Kidney glomerular epithelial cell (primary cell): ENCODE measurements at places on chromosomes 2 and 18.

GRCh38 chr2:42931818-42932195 lies 139.4 kb upstream of the HAAO start:
- DNase-seq = no peak

DNA sequence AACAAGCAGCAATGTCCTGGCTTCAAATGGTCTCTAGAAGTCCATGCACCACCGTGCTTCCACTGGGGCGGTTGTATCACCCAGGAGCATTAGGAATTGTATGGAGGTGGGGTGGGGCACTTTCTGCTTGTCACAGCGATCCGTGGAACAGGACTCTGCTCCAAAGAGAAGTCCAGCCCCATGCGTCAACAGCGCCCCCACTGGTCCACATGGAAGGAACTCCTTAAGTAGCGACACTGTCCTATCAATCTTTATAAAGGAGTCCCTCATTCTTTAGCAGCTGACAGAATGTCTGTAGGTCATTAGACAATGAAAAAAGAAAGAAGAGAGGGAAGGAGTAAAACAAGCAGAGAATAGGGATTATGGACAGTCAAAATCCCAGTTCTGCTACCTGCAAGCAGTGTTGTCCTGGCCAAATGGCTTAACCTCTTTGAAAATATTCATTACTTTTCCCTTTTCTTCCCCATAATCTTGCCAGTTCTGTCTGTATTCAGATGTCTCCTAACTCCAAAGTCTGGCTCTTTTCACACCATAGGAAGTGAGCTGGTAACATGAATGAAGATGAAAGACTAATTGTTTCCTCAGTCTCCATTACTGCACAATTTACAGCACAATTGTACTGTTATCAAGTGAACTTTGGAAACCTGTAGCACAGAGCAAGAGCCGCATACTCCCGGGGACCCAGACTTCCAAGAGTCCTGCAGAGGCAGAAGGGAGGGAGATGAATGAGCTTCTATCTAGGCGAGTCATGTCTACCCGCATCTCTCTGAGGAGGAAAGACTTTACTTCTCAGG lies 9.9 kb downstream of the NFE2L2 start:
- DNase-seq = no peak

GRCh38 chr2:239087046-239087710 lies 239.3 kb downstream of the TWIST2 start:
- DNase-seq = no peak

- DNase-seq = no peak
Observed at GRCh38 chr2:24971286-24971535, 544 bp downstream of the DNAJC27 start.

- DNase-seq = no peak
Observed at GRCh38 chr2:231211486-231211885, 13.1 kb downstream of the ARMC9 start.

DNA sequence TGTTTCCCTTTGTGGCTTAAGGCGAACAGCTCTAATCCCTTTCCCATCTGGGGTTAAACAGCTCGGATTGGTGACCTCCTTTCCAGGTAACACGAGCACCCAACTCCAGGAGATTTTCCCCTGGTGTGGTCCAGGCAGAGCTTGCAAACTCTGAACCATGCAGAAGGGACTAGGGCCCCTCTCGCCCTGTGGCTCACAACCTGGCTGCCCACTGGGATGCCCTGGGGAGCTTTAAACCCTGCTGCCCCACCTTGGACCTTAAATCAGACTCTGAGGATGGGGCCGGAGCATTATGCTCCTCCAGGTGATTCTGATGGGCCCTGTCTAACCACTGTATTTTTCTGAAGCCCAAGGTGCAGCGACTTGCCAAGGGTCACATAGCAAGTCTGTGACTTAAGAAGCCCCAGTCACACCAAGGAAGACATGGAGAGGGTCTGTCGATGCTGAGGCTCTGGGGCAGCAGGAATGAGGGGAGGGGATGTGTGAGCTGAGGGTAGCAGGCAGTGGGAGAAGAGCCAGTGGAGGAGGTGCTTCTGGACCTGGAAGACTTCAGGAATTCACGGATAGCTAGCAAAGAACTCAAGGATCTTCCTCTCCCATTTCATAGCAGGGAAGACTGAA lies 5.9 kb downstream of the ARID5A start:
- DNase-seq = no peak

DNA sequence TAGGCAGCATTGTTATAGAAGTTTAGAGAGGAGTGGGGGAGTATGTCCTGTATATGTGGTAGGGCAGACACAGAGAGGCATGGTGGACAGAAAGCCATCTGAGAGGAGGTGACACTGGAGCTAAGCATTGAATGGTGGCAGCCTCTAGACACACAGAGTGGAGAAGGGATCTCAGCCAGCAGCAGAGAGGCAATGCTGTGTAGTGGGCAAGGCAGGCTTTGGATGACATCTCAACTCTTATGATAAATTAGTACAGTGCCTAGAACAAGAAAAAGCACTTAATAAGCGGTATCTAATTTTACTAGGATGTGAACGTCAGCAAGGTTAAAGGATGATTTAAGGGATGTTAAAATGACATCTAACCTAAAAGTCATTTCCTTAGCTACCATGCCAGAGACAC lies 22.5 kb upstream of the CERS6 start:
- no peak for DNase-seq

DNA sequence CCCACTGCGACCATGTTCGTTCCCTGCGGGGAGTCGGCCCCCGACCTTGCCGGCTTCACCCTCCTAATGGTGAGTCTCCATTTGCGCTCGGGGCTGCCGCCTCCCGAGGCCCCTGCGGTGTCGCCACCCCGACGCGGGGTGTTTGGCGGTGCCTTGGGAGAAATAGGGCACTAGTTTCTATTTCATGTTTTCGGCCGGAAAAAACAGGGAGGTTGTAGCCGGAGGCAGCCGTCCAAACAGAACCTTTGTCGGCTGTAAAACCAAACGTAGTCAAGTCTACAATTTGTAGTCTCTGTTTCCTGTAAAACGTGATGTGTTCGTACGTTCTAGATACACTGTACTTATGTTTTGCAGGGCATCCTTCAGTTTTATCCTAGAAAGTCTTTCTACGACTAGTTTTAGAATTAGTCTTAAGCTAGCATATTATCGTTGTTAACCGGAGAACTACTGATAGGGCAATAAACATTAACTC lies 290 bp downstream of the PSMG2 start:
- DNase-seq = no peak

DNA sequence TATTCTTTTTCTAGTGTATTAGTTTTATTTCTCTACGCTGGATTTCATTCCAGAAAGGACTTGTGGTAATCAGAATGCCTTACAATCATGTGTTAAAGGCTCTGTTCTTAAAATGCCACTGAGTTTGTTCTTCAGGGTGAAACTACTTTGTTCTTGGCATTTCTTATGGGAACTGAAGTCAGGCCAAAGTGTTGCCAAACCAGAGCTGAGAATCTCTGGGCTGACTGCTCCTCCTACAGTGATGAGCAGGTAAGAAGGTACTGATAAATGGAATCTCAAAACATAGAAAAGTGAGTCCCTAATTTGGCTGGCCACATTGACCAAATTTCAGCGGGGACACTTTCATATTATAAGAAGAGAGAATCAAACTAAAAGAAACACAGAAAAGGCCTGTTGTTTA lies 55.1 kb upstream of the ZNF397 start:
- DNase-seq = no peak

GRCh38 chr2:175626796-175627195 lies 375.3 kb downstream of the LNPK start:
- DNase-seq = no peak

DNA sequence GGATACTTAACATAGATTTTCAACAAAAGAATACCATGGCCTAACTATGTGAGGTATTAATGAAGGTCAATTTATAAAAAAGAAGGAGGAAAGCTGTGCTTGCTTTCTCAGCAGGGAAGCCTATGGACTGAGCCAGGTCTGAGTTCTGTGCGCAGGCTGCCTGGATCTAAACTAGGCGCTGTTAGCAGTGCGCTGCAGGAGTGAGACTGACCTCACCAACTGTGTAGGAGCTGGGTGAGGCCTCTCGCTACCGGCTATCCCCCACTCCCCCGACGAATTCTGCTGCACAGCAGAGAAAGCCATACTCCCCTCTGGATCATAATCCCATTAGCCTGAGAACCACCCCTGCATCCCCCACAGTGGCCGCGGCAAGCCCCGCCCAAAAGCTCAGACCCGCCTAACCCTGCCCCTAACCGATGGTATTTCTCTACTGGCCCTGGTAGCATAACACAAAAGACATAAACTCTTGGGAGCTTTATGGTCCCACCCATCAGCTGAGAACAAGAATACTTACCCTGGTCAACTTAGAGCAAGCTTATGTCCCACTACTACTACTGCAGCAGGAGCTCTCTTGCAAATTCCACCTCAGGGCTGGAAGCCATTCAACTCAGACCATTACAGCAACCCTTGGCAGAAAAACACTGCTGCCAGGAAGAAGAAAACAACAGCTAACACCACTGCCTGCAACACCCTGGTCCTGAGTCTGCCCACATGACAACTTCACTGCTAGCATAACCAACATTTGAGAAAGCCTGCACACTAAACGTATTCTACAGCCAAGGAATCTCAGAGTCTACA lies 28.0 kb downstream of the SULT1C2 start:
- peak; percentile 66 for DNase-seq

- DNase-seq = no peak
Observed at GRCh38 chr18:8821083-8821465, 115.7 kb downstream of the MTCL1 start.

GRCh38 chr2:55883357-55883756 lies 40.2 kb downstream of the EFEMP1 start:
- DNase-seq = no peak

DNA sequence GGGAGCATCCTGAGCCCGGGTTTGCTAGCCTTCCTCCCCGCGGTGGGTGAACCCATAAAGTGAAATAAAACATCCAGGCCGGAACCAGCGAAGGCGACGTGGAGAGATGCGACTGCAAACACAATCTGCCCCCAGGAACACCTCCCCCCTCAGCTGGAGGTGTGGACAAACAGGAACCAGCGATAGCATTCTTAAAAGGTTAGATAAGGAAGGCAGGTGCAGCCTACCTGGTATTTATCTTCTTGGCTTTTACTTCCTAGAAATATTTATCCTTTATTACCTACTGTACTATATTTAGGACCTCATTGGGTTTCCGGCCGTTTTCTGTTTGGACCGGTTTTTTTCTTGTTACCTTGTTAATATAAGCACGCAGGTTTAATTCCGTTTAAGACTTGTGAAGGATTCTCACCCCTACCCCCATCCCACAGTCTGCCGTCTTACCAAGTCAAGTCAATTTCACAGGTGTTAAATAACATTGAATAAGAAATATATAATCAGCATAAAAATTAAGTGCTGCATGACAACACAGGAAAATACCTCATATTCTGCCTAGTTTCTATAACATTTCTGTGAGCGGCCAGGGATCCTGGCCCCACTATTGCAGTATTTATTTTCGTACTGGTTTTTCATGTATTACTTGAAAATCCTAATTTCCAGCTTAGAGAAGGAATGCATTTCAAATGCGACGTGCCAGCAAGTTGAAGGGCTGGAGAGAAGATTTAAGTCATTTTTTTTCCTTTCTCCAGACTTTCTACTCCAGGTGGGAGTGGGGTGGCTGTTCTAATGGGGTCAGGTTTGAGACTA lies 224.0 kb upstream of the ID2 start:
- DNase-seq = no peak

GRCh38 chr18:45521777-45522176 lies 93.5 kb upstream of the SLC14A2 start:
- no peak for DNase-seq

GRCh38 chr18:49876536-49876935 lies 63.2 kb upstream of the ACAA2 start:
- no peak for DNase-seq

DNA sequence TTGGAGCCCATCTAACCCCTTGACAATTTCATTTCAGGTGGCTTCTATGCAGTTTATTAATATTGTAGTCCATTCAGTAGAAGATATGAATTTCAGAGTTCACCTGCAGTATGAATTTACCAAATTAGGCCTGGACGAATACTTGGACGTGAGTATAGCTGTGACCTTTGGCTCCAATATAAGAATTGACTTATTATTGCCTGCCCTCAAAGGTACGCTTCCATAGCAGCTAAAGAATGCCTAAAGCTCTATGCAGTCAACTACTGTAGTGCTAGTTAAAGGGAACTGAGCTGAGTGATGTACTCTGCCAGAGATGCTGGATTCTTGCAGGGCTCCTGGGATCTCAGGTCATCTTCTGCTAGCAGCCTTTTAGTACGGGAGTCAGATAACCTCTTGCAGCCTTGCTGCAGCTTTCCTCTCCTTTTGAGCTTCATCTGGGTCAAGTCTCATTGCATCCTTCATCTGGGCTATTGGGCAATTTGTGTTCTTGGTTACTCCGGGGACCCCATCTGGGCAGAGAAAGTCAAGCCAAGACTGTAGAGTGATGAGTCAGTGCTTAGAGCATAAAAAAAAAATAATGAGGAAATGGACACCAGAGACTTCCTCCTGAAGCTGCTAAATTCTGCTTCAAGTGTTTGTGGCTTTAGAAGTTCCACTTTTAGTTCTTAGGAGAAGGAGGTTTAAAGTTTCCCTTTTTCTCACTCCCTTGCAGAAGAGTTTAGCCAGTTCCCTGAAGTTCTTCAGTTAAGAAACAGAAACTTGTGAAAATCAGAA lies 105.6 kb downstream of the PRPF40A start:
- DNase-seq = peak; percentile 29

DNA sequence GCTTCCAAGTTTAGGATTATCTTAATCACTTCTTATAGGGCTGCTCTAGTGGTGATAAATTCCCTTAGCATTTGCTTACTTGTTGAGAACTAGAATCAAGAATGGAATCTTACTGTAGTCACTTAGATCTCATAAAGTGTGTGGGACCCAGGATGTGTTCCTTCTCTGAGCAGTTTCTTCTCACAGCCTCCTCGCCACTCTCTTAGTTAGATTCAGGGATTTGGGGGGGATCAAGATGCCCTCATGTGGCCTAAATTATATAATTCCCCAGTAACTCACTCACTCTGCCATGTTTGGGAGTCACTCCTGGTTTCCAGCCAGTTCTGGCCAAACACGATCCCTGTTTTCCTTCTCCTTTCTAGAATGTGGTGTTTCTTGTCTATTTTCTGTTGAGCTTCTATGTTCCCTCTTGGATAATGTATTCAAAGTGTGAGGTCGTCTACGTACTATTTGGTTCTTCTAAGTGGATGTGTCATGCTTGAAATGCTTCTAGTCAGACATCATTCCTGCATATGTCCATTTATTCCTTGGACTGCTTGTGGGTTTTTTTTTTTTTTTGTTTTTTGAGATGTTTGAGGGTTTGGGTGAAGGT lies 414.9 kb upstream of the SYT4 start:
- no peak for DNase-seq
